ENCODE measurements at places on chromosomes 7 and 10.

DNA sequence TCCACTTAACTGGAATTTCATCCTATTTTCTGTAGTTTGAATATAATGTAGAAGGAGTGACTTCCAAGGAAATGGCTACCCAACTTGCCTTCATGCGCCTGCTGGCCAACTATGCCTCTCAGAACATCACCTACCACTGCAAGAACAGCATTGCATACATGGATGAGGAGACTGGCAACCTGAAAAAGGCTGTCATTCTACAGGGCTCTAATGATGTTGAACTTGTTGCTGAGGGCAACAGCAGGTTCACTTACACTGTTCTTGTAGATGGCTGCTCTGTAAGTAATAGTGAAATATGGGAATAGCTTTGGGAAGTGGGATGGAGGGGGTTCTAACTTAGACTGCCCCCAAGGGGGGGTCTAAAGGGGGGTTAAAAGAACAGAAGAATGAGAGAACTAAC, 34.5 kb downstream of the COL1A2 start:
- DNase-seq = no peak

- DNase-seq = no peak
These were observed 73.4 kb downstream of the CHRM2 start for GRCh38 chr7:136941816-136942215.

GRCh38 chr10:5349362-5349761, 15.4 kb upstream of the UCN3 start:
- DNase-seq = no peak

- no peak for DNase-seq
These were observed 40.5 kb downstream of the AOAH start for GRCh38 chr7:36683695-36684357.

DNA sequence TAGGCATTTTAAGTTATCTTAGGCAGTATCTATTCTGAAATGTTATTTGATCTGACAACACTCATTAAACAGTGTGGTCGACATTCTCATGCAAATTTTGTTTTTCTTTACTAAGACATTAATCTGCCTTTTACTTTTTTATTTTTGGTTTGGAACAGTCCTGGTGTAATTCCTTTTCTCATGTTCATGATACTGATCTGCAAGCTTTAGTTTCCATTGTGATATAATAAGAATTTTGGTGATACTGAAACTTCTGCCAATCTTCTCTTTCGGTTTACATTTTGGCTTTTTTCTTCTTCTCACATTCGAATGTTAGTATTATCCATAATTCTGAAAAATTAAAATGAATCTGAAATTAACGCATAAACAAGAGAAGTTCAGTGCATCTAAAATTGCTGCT, 281.9 kb upstream of the MTPN start:
- no peak for DNase-seq

DNA sequence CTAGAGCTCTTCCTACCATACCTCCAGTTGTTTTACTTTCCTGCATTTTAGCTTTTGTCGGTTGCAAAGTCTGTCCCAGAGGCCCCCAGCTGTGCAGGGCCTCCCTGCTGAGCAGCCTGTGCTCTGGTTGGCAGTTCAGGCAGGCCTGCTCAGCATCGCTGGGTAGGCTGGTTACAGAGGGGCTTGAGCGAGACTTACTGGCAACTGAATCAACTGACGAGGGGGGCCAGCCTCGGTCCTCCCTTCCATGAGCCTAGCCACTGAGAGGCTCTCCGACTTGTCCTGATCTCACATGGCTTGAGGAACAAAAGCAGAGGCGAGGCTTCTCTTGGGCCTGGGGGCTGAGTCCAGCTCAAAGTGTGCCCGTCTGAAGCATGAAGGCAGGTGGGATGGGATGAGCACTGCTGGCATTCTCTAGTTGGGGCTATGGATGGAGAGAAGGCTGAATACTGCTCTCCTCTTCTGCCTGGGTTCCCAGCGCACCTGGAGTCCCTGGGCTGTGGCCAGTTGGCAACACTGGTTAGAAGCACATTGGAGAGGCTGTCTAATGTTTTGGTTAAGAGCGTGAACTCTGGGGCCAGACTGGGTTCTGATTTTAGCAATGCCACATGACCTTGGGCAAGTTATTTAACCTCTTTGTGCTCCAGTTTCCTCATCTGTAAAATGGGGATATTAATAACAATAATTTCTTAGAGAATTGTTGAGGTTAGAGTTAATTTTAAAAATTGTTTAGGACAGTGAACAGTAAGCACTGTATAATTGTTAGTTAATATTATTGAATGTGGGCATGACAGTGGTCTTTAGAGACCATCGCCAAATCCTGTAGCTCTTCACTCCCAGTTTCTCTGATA, 6.9 kb upstream of the SFRP5 start:
- DNase-seq = no peak

- DNase-seq = no peak
These were observed at the start of gene GPR26 for GRCh38 chr10:123666318-123667236. TSS of gene GPR26 (plus strand) at chr10:123666355. CDS start at chr10:123666408, 53 bp downstream.

DNA sequence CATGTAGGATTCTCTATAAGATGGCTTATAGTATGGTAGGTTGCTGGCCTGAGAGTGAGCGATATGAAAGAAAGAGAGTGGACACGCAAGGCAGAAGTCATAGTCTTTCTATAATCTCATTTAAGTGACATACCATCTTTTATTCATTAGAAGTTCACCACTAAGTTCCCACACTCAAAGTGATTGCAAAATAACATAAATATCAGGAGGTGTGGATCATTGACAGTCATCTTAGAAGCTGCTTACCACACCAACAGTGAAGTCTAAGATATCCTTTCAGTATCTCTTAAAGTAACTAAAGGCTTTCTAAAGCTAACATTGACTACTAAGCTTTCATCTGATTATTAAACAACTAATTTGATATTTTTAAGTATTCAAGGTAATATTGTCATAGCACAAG, 36.9 kb upstream of the GNAI1 start:
- DNase-seq = no peak

DNA sequence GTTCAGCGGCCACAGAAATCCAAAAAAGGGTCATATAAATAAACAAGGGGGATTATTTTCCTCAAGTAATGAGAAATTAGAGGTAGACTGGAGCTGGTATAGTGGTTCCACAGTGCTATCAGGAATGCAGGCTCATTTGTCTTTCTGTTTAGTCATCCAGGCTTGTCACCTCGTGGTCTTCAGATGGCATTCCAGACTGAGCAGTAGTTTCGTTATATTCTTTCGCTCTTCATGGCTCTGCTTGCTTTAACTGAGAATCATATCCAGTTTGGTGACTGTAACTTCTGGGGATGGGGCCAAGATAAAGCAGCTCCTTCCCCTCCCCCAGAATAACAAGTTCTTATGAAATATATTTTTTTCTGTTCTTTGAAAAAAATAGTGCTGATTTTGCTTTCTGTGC, 9.5 kb downstream of the ANKIB1 start:
- no peak for DNase-seq

- DNase-seq = no peak
These were observed 236.6 kb downstream of the CDK14 start for GRCh38 chr7:90832726-90833125.

DNA sequence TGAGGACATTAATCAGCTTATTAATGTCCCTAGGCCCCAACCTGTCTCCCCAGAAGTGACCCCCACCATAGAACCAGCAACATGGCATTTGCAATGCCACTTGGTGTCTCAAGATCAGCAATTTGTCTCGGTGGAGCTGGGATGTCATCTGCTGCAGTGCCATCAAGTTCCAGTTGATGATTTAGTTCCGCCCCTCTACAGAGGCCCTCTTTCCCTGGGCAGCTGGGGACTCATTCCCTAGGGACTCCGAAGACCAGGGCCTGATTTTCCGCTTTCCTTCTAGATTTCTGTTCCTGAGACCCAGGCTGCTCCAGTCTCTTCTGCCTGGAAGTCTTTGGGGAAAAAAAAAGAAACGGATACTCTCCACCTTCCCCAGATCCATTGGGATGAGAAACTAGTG, 122.5 kb upstream of the NANOS1 start:
- DNase-seq = no peak

DNA sequence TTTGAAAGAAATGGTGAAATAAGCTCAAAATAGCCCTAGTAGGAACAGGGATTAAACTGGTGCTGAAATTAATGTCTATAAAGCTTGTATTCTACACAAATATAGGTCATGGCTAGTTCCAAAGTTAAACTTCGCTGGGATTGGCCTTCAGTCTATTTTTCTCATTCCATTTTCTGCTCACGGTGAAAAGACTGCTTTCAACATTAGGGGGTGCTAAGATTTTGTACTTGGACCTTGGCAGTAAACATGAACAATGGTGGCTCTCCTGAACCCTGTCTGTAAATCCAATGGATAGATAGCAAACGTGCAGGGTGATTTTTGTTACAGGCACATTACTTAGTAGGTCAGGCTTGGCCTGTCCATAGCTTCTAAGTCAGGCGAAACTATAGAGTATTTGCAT, 36.0 kb upstream of the RSU1 start:
- no peak for DNase-seq

- DNase-seq = no peak
These were observed 20.8 kb downstream of the SCRN1 start for GRCh38 chr7:29968683-29969395.

GRCh38 chr10:30984563-30985328, 46.9 kb downstream of the ZNF438 start:
- no peak for DNase-seq

- no peak for DNase-seq
These were observed 9.5 kb upstream of the TSGA13 start for GRCh38 chr7:130695840-130696239.

- no peak for DNase-seq
These were observed 101.5 kb upstream of the SHH start for GRCh38 chr7:155913719-155914118.

DNA sequence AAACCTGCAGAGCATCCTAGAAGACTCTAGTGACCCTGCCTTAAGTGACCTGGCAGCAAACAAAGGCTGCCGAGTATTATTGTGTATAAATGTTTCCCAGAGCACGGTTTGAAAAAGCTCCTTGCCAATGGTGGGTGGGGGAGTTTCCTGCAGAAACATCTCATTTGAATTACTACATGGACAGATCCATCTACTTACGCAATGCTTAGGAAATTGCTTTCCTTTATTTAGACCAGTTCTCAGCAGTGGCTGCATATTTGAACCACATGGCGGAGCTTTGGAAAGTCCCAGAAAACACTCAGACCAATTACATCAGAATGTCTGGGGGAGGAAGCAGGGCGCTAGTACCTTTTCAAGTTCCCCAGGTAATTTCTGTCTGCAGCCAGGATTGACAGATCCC, 560.9 kb downstream of the SDK1 start:
- no peak for DNase-seq

DNA sequence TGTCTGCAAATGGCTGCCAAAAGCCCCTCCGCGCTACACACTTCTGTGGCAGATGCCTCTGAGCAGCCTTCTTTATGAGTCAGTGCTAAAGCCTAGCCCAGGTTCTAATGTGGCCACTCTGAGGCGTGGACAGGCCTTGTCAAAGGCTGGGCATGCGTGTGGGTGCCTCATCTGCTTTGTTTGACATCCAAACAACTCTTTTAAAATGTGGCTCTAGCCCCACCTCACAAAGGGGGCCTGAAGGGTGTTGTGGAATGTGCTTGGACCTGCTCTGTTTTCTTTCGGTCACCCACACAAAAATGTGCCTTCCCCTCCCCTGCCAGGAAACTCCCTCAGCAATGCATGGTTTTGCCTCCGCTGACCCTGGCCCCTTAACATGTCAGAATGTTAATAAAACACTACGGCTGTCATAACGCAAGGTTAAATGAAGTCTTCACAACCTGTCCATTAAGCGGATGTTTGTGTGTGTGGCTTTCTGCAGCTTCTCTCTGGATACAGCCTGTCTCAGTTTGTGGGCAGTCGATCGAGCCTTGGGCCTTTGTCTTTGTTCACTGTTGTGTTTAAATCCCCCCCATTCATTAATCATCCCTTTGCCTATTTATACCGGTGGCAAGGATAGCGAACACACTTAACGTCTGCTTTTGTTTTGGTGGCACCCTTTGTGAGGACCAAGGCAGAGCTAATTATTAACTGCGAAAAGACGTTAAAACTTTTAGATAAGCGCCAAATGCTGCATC, 718.9 kb downstream of the LRMDA start:
- DNase-seq = no peak

GRCh38 chr10:29736366-29737073, 101.7 kb upstream of the SVIL start:
- DNase-seq = no peak

DNA sequence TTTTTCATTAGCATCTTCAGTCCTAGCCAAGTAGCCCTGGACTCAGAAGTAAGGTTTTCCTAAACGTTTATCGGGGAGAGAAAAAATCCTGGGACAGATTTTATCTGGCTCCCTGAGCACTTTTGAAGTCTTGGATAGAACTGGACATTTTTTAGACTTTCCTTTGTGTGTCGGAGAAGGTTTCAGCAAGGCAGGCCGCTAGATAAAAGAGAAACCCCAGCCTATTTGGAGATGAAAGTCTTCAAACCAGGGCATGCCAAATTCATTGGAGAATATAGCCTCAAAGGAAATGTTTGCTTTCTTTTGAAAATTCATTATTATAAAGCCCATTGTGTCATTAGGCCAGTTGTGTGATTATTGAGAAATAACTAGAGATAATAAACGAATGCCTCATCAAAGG, 228.1 kb downstream of the BAMBI start:
- no peak for DNase-seq

- DNase-seq = no peak
These were observed 179.8 kb upstream of the PDE1C start for GRCh38 chr7:32250003-32250402.

DNA sequence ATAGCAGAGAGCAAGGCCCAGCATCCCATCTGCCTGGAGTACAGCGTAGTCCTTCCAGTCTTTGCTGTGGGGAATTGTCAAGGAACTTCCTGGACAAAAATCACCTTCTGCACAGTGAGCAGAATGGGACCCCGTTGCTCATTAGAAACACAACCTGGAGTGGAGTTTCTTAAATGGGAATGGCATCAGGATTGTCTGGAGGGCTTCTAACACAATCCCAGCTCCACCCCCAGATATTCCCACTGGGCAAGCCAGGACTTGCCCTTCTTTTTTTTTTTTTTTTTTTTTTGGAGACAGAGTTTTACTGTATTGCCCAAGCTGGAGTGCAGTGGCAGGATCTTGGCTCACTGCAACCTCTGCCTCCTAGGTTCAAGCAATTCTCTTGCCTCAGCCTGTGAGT, 356.4 kb downstream of the GALNT17 start:
- no peak for DNase-seq

DNA sequence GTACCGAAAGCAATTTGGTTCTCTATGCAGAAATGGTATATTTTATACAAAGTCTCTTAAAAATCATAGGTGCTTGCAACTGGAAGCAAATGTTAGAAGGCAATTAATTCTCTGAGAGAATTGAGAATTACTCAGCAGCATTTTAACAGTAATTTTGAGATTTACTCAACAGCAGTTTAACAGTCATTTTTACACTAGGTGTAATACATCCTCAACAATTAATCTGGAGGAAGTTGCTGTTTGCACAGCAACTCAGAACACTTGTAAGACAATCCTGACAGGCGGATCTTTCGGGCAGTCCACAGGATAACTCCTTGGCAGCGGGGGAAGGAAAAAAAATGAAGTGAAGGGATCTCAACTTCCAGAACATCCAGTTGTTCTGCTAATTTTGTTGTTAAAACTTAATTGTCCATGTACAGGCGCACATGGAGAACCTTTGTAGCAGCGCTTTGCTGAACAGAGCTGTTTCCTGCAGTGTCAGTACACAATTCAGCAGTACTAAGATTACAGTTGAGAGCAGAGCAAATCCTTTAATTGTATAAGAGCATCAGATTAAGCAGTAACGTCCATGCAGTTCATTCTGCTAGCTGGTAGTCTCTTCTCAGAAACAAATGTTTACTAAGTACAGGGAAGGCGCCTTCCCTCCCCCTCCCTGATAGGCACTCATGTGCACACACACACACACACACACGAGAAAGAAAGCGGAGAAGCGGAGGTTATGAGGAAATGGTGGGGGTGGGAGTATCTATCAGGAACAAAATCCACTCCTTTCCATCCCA, 43.8 kb downstream of the ENO4 start:
- DNase-seq = no peak

- DNase-seq = no peak
These were observed 69.2 kb downstream of the GNA12 start for GRCh38 chr7:2774935-2775334.
